ENCODE measurements at places on chromosomes 12 and 14. TPM values are rescaled to one million over a fixed set of nuclear protein-coding genes. Genes with fewer than 3 reads are reported as not detected.
A peak's percentile ranks its signal among the peaks of the same experiment; 100 is the strongest.

DNA sequence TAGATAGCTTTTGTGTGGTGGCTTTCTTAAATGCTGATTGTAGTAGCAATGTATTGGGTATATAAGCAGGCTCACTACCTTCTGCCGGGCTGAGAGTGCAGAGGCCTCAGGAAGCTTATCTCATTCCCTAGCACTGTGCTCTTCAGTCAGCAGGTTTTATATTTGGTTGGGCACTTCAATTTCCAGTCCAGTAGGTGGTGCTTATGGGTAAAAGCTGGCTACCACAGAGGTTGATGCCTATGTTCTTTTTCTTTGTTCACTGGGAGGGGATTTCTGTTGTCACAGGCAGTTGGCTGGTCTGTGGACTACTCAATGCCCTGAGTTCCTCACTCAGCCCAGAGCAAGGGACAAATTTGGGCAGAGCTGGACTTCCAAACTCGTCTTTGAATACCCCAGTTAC, 43.0 kb upstream of the GLIPR1 start:
- no peaks in the 10 kb centered on the region for H3K36me3 ChIP-seq
- peak; percentile 65 for DNase-seq
- H3K27me3 ChIP-seq, result no peaks in the 10 kb centered on the region
- H3K4me1 ChIP-seq, result peaks cover 6% of the 10 kb centered on the region
- H3K27ac ChIP-seq, result no peak overlapping the region
- no peak overlapping the region for H3K4me3 ChIP-seq

- DNase-seq, result no peak
- H3K36me3 ChIP-seq, result peaks cover 3% of the 10 kb centered on the region
- no peaks in the 10 kb centered on the region for H3K27me3 ChIP-seq
- H3K4me1 ChIP-seq, result no peaks in the 10 kb centered on the region
These were observed 21.0 kb downstream of the NDUFA12 start for GRCh38 chr12:94982456-94982855.

DNA sequence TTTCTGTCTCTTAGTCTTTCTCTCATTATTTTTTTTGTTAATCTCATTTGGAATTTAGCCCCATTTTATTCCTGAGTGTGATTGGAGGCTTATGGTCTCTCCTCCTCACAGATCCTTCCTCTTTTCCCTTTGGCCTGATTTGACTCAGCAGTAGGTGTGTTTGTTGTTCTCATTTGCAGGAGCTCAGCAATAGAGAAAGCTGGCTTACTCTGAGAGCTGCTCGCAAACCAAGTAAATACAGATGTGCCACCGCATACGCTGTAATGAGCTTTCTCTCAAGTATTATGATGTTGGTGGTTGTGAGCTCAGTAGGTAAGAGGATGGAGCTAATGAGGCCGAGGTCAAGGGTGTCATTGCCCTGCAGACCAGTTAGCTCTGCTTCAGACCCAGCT, 206.5 kb downstream of the ETV6 start:
- H3K4me1 ChIP-seq, result peaks cover 10% of the 10 kb centered on the region
- no peak overlapping the region for H3K27ac ChIP-seq
- no peaks in the 10 kb centered on the region for H3K27me3 ChIP-seq

DNA sequence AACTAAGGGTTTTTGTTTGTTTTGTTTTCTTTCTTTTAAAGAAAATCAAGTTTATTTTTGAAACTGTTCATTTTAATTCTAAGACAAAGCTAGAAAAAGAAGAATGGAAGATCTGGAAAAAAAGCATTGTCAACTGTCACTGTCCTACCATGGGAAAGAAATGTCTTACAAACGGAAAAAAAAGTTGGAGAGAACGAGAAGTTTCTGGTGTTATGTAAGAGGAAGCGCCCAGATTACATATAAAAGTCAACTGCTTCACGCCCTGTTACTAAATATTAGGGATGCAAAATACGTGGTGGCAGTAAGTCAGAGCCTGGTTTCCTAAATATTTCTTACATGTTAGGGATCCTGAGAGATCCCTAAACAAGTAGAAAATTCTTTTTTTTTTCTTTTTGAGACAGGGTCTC, 14.3 kb upstream of the FBXL14 start:
- no peak overlapping the region for H3K27ac ChIP-seq
- no peaks in the 10 kb centered on the region for H3K27me3 ChIP-seq
- no peak overlapping the region for H3K4me3 ChIP-seq
- peaks cover 5% of the 10 kb centered on the region for H3K4me1 ChIP-seq
- DNase-seq, result no peak
- H3K36me3 ChIP-seq, result no peaks in the 10 kb centered on the region

The LGR5 gene
- polyA plus RNA-seq, result 0.06 TPM

GRCh38 chr12:64716371-64716770, 42.8 kb downstream of the GNS start:
- peaks cover 44% of the 10 kb centered on the region for H3K36me3 ChIP-seq
- H3K27me3 ChIP-seq, result no peaks in the 10 kb centered on the region
- no peak overlapping the region for H3K4me3 ChIP-seq
- no peak for DNase-seq
- H3K4me1 ChIP-seq, result no peaks in the 10 kb centered on the region
- no peak overlapping the region for H3K27ac ChIP-seq

- DNase-seq, result no peak
- no peak overlapping the region for H3K27ac ChIP-seq
- H3K4me3 ChIP-seq, result no peak overlapping the region
- H3K27me3 ChIP-seq, result peaks cover 7% of the 10 kb centered on the region
- H3K36me3 ChIP-seq, result no peaks in the 10 kb centered on the region
These were observed 40.7 kb downstream of the GALNT9 start for GRCh38 chr12:132288516-132289215.
